ENCODE measurements at places on chromosomes 7 and 10. TPM values are rescaled to one million over a fixed set of nuclear protein-coding genes. Genes with fewer than 3 reads are reported as not detected.
A peak's percentile ranks its signal among the peaks of the same experiment; 100 is the strongest.

DNA sequence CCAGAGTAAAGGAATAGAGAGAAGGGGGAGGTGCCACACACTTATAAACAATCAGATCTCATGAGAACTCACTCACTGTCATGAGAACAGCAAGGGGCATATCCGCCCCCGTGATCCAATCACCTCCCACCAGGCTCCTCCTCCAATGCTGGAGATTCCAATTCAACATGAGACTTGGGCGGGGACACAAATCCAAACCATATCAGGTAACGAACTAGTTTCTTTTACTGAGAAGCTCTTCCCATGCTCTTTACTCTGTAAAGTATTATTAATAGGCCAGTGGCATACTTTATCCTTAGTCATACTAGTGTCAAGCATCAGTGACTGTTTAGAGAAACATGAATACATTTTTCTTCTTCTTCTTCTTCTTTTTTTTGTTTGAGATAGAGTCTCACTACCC lies 39.4 kb upstream of the ZNF488 start:
- DNase-seq, result no peak

- DNase-seq, result no peak
These were observed 139.0 kb downstream of the TPST1 start for GRCh38 chr7:66344166-66344565.

DNA sequence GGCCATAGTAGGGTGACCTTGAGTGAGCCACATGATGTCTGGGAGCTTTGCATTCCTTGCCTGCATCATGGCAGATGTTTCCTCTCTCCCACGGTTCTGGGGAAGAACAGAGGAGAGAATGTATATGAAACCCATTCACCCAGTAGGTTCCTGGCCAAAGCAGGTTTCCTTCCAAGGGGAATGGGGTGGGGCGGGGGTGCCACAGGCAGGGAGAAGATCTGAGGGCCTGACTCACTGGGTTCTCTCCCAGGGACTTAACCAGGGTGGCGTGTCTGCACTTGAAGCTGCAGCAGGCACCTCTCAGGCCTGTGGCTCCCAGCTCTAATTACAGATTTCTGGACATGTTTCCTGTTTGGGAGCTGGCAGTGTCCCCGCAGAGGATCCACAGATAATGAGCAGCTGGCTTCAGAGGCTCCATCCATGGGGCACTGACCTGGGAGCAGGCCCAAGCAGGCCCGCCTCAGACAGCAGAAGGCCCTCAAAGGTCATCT lies 50.2 kb upstream of the ZMIZ1 start:
- DNase-seq, result no peak

- no peak for DNase-seq
These were observed 48.9 kb downstream of the PUS7 start for GRCh38 chr7:105473163-105473562.

- no peak for DNase-seq
These were observed 147.8 kb downstream of the MAD1L1 start for GRCh38 chr7:2084781-2085505.

GRCh38 chr10:96488161-96488935 lies 25.4 kb downstream of the TLL2 start:
- no peak for DNase-seq

DNA sequence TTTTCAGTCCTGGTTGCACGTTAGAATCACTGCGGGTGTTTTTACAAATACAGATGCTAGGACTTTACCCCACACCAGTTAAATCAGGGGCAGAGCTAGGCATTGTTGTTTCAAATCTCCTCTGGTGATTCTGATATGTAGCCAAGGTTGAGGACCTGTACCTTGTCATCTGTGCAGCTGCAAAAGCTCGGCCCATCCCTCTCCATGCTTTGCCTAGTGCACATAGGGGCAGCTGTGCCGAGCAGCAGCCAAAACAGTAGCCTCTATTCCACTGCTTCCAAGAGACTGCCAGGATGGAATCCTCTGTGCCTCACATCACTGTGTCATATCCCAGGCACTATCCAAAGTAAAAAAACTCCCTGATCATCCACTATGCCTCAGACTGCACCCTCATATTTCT lies 181.3 kb downstream of the CDK14 start:
- no peak for DNase-seq

DNA sequence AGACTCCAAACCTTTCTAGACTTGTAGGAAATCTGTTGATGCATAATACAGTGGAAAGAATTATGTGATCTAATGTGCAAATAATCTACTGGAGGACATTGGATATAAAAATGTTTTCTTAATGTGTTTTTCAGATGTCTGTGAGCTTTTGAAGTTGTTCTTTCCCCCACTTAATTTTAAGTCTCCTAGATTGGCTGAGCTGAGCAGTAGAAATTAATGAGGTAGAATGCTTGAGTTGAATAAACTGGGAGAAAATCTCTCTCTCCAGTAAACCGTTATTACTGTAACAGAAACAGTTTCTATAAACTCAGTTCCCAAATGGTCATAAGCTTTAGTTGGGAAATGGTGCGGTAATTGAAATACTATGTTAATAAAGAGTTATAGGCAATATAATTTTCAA lies 15.7 kb downstream of the CSGALNACT2 start:
- DNase-seq, result no peak

- peak; percentile 52 for DNase-seq
These were observed 1.4 kb upstream of the KLF6 start for GRCh38 chr10:3786295-3787015.

GRCh38 chr10:88651101-88651551 lies 13.1 kb upstream of the LIPF start:
- no peak for DNase-seq

DNA sequence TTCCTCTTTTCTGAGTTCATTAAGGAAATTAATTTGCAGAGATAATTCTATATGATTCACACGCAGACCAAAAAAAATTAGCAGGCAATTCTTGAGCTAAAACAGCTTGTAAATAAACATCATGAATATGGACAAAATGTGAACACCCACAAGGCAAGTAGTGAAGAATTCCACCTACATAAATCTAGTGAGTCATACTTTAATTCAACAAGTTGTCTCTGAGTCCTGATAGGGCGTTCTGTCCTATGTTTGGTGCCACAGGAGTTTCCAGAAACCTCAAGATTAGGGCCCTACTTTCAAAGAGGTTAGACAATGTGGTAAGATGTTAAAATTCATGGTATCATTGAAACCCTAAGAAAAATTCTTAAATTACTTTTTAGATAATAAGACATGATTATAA lies 122.3 kb downstream of the SGMS1 start:
- DNase-seq, result no peak

- DNase-seq, result no peak
These were observed 14.8 kb downstream of the OGDHL start for GRCh38 chr10:49747303-49747646.

DNA sequence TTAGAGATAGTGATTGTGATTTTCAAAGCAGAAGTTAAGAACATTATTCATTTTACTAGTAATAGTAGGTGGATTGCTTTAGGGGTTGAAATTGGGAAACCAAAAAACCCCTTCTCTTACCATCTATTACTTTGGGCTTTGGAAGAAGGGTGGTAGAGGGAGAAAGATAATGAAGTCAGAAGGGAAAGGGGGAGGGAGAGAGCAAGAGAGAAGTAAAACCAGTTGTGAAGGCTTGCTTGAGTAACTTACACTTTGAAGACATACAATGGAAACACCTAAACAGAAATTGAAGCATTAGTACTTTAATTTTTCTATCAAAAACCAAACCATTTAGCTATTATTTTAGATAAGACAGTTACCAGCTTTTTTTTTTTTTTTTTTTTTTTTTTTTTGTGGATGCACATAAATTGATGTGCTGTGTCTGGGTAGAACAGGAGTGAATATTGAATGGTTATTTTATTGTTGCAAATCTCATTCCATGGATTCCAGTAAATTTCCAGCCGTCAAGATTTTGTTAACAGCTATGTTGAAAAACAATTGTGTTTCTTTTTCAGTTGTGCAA lies 5.5 kb downstream of the PRKAR2B start:
- no peak for DNase-seq

DNA sequence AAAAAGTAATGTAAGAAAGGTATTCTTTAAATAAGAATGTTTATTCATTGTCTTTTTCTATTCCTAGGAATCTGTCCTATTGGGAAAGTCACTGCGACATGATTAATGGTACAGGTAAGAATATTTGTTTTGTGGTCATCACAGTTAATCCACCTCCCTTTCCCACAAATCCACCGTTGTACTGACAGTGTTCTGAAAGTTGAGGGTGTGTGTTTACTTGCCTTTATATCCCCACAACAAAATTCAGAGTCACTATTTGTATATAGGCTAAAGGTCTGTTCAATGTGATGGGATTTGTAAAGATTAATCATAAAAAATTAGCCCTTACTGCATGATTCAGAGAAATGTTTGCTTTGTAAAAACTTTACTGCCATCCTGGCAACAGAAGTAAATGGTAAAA lies 27.9 kb downstream of the CD36 start:
- no peak for DNase-seq

- no peak for DNase-seq
These were observed 8.1 kb upstream of the FZD9 start for GRCh38 chr7:73425356-73425983.

GRCh38 chr7:15085366-15085765 lies 182.8 kb upstream of the DGKB start:
- no peak for DNase-seq

Gene PBLD
- 3.2 TPM for total RNA-seq

Gene SLC13A4
- 0.28 TPM for total RNA-seq

All from neural progenitor cell (in vitro differentiated cells).